ENCODE measurements at places on chromosomes 6 and 20.

DNA sequence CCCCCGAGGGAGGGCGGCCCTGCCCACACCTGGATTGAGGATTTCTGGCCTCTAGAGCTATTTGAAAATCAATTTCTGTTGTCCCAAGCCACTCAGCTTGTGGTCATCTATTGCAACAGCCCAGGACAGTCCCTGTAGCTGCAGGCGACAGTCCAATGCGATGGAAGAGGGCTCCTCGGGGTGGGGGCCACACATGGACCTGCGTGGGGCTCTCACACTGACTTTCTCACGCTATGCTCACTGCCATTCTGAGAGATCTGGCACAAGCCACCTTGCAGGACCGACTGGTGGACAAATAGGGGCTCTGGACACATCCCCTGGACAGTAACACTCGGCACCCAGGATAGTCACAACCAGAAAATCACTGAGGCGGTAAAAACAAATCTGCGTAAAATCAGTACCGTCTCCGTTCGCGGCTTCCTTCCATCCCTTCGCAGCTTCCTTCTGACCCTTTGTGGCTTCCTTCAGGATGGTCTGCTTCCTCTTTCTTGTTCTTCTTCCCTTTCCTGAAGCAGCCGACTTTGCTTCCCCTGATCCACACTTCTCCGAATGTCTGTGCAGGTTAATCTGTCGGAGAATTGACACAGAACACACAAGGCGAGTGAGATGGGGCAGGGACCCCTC, 21.8 kb downstream of the CTCFL start:
- no peak for DNase-seq

GRCh38 chr6:15343490-15344191, 97.8 kb downstream of the JARID2 start:
- no peak for DNase-seq

GRCh38 chr6:134437376-134437775, 119.5 kb upstream of the SGK1 start:
- DNase-seq = peak; percentile 73

- DNase-seq = peak; percentile 57
These were observed 41.3 kb downstream of the REV3L start for GRCh38 chr6:111441678-111442243.

GRCh38 chr20:37072293-37073196, 23.3 kb downstream of the RBL1 start:
- DNase-seq = no peak

DNA sequence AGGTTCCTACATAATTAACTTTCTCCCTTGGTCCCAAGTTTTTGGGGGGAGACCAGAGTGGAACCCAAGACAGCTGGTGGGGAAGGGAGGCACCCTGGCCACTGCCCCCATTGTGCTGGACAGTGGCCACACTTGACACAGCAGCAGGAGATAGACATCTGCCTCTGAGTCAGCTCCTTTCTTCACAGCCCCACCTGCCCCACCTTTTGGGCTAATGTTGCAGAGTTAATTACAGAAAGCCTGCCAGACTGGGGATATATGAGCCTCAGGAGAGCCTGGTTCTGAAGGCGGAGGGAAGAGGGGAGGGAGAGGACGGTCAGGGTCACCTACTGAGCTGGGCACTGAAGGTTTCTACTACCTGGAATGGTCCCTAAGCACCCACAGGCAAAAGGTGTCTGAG, 50.6 kb downstream of the MAFB start:
- DNase-seq = no peak

DNA sequence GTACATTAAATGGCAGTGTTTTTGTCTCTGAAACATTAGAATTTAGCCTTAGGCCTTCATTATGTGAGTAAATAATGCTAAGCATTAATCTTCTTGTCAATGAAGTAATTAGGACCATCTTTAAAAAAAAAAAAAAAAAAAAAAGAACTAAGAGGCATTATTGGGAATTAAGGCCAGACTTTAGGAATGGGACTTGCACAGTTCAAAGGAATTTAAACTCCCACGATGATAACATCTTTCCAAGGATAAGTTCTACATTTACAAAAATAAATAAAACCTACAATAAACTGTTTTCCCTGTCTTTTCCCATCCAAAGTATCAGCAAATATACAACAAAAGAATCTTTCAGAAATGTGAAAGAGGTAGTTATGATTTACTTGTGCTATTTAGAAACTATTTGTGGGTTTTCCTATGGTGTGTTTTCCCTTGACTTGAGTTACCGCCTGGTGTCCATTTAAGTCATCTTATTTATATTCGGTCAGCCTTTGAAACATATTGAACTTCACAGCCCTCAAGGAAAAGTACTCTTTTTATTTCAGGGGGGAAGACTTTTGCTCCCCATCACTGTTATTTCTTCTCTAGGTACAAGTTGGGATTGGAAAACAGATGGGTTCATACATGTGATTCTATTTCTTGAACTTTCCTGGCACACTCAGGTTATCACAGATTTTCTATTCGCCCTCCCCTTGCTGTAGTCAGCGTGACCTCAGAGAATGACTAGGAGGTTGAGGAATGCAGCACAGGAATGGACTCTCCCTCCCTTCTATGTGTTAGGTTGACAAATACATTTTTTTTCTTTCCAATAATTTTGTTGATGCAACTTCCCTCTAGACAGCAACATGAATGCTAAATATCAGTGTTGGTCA, 13.6 kb downstream of the STMND1 start:
- DNase-seq = no peak

- DNase-seq = no peak
These were observed 9.7 kb upstream of the CBLN4 start for GRCh38 chr20:56014998-56015397.

DNA sequence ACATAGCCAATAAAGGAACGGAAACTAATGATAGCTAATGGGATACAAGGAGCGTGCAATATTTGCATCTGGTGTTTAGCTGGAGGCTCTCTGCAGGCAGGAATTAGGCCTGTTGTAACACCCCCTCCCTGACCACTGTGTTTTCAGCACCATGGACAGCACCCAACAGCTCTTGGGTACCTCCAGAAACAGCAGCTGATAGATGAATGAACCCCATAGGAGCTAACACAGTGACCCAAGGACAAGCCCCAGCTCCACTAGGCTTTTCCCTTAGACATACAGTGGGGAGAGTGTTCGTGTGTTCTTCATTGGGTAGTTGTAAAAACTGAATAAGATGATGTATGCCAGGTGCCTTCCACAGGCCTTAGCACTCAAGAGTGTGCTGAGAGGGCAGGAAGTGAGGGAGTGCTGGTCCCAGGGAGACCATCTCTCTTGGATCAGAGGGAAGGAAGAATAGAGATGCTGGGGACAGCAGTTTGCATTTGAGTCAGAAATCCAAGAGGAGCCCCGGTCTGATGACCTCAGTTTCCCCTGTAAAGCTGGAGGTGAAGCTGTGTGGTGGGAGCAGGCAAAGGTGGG, 161.3 kb downstream of the PHACTR3 start:
- no peak for DNase-seq

- no peak for DNase-seq
These were observed 9.5 kb upstream of the RALY start for GRCh38 chr20:33984182-33984719.

DNA sequence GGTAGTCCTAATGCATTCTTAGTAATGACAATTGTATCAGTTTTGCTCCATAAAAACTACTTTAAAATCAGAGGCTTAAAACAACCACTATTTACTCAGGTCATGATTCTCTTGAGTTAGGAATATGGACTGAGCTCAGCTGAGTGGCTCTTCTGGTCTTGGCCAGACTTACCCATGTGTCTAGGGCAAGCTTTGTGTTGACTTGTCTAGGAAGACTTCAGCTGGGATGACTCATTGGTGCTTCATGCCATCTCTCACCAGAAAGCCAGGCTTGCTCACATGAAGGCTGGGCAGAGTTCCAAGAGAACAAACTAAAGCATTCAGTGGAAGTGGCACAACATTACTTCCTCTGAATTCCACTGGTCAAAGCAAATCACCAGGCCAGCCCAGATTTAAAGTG, 155.3 kb downstream of the DHX35 start:
- no peak for DNase-seq

- DNase-seq = no peak
These were observed 126.7 kb downstream of the DST start for GRCh38 chr6:56516003-56516402.

DNA sequence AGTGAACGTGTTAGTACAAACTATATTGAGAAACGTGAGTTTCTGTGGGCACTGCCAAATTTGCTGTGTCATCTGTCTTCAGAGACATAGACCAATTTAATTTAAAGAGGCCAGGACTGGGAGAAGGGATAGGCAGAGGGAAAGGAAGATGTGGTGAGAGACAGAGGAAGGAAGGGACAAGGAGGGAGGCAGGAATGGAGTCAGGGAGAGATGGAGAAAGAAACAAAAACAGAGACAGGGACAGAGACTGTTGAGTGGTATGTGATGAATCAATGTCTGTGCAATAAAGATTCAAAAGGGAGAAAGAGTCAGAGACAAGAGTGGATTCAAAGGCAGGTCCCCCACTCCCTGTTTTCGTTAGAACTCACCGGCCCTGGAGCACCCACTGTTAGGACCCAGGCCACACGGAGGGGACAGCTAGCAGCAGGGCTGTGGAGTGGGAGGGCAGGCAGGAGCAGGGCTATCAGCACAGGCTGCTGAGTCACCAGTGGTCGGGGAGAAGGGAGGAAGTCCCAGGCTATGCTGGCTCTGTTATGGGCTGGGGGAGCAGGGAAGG, 51.6 kb upstream of the CHD6 start:
- DNase-seq = no peak

GRCh38 chr6:138161088-138161337, 726 bp upstream of the ARFGEF3 start:
- DNase-seq = no peak

DNA sequence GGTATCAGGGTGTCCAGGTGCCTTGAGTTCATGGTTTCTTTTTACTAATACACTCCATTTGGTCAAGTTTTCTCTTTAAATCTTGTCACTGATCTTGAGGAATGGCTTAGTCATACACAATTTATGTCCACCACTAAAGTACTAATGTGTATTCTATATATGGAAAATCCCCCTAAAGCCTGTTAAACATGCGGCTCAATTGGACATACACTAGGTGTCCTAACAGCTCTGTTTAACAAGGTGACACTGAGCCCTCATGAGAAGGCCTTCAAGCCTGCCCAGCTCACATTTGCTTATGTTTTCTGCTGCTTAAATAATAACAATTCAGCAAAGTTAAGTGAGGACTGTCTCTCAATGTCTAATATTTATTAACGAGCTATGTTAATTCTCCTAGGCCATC, 31.5 kb downstream of the PDE7B start:
- no peak for DNase-seq

- no peak for DNase-seq
These were observed 12.2 kb downstream of the RRP36 start for GRCh38 chr6:43033496-43034189.

- no peak for DNase-seq
These were observed 139.8 kb downstream of the DTNBP1 start for GRCh38 chr6:15522856-15523529.

DNA sequence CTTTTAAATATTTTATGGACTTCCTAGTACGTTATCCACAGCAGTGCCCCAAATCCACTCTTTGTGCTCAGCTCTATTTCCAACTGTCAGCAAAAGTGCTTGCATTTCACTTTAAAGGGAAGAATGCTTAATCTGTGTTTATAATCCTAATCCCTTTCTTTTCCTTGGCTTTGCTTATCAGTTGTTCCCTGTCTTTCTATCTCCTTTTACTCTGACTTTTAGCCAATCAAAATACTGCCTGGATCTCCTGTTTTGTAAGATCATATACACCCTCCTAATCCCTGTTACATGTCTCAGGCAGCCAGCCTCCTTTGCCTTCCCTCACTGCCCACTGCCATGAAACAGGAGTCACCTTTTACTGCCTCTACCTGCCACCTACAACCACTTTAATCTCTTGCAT, 102.9 kb downstream of the AIG1 start:
- DNase-seq = no peak

- DNase-seq = no peak
These were observed 63.7 kb upstream of the COL21A1 start for GRCh38 chr6:56311061-56311460.

Measured in bone marrow (tissue), 2 donors.